ENCODE measurements at places on chromosomes 2 and 18.

GRCh38 chr18:26309281-26309680, 83.0 kb downstream of the TAF4B start:
- no peak for DNase-seq

DNA sequence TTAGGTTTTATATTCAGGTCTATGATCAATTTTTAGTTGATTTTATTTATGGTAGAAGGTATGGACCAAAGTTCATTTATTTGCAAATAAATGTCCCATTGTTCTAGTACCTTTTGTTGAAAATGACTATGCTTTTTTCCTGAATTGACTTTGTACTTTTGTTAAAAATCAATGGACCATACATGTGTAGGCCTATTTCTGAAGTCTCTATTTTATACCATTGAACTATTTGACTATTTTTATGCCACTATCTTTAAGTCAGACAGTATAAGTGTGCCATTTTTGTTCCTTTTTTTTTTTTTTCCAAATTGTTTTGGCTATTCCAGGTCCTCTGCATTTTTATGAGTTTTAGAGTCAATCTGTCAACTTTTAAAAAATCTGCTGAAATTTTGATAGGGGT, 73.6 kb upstream of the UGP2 start:
- no peak for DNase-seq

DNA sequence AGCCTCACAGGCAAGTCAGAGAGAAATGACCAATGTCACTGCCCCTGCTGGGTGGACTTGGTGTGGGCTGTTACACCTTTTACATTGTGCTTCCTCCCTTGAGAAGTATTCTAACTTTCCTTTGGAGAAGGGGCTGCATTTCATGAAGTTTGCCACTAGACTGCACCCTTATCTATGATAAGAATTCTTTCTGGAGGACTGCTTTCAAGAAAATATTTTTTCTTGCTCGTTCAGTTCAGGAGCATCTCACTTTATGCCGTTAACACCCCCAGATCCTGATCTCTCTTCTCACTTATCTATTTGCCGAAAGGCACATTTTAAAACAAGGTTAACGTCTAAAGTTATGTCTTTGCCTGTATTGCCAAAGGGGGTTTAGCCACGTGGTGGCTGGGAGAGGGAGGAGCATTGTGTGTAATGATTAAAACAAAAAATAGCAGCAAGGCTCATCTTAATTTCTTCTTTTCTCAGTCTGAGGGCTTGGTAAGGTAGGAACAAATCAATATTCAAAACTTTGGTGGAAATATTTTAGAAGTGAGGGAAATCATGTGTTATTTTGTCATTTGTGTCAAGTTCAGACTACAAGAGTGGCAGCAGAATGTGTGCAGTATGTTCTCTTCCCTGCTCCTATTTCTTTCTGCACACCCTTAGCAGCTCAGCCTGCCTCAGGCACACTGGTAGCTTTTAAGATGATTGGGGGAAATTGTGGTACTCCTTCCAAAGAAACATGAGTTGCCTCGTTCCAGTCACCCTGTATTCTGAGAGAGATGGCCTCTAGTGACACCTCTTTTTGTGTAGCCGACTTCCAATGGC, 1.6 kb upstream of the IGFBP5 start:
- DNase-seq = peak; percentile 57

DNA sequence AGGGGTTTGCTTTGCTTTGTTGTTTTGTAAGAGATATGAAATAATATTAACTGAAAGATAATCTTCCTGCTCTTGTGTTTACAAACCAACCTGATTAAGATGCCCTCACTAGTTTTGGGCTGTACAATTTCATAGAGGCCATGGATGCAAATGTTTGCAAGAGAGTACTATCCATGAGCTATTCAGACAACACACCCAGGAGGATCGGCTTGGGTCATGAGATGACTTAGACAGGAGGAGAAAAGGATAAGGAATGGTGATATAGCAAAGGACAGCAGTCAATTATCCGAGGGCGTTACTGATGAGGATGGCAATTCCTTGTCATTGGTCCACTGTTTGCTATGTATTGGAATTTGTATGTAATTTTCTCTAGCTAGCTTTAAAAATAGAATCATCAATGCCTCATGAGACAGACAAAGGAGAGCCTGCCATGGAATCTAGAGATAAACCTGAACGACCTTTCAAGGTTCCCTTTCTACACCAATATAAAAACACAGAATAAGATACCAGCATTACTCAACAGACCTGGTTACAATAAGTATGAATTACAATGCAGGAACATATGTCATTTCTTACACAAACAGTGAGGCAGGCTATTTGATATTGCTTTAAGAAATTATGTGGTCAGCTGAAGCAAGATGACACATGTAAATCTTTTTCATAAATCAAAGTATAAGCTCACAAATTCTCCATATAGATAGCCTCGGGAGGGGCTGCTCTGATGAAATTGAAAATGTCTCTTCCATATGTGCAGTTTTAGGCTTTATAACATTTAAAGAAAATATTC, 54.4 kb upstream of the SOS1 start:
- DNase-seq = no peak

GRCh38 chr2:192203876-192204275, 9.1 kb upstream of the TMEFF2 start:
- no peak for DNase-seq

DNA sequence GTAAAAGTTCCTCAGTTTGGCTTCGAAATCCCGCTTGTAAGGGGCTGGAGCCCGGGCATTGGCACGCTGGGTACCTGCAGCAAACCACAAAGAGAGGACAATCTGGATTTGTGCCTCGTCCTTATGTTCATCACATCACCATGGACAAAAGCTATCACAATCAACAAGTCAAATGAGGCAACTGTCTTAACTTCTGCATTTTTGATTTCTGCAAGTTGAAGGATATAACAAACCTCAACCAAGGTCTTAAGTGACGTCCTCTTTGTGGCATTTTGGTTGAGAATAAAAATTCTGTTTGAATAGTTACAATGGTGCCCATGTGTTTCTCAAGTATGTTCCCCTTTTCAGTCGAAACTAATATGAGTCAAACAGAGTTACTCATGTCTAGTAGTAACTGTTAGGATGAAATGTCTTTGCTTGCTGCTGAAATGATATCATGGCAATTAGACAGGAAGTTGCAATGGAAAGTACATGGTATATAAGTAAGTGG, 70.8 kb upstream of the STK17B start:
- peak; percentile 76 for DNase-seq

- DNase-seq = no peak
Observed at GRCh38 chr2:64754570-64754969, 100.9 kb upstream of the SERTAD2 start.

Data from RPMI7951 (cell line).